Aortic smooth muscle cell (primary cell): ENCODE measurements at places on chromosomes 2 and 18. TPM values are rescaled to one million over a fixed set of nuclear protein-coding genes. Genes with fewer than 3 reads are reported as not detected.

RNF138 gene
- 16.0 and 16.5 TPM in 2 replicates for total RNA-seq

SCN9A gene
- total RNA-seq = 0.40 and 0.56 TPM in 2 replicates

CNTNAP5 gene
- not detected in 2 replicates for total RNA-seq

GALNT13 gene
- 1.6 and 1.7 TPM in 2 replicates for total RNA-seq

CHRNG gene
- not detected in 2 replicates for total RNA-seq

UPP2 gene
- not detected in 2 replicates for total RNA-seq

MAB21L4 gene
- total RNA-seq = not detected in 2 replicates

DLX1 gene
- total RNA-seq = 0.53 and 0.62 TPM in 2 replicates

POTEJ gene
- not detected in 2 replicates for total RNA-seq

KCNF1 gene
- under 0.01 TPM in 1 of 2 replicates, not detected in the other for total RNA-seq

C2orf80 gene
- total RNA-seq = not detected in 2 replicates

GAREM2 gene
- total RNA-seq = 0.53 and 0.68 TPM in 2 replicates

LINC00305 gene
- not detected in 2 replicates for total RNA-seq

VAMP5 gene
- 42.4 and 71.1 TPM in 2 replicates for total RNA-seq

ERLEC1 gene
- 146 and 163 TPM in 2 replicates for total RNA-seq

TMEM163 gene
- total RNA-seq = 0.26 and 0.81 TPM in 2 replicates

HOXD10 gene
- not detected in 2 replicates for total RNA-seq

L3MBTL4 gene
- total RNA-seq = under 0.01 TPM in 1 of 2 replicates, not detected in the other

SERPINB5 gene
- not detected in 2 replicates for total RNA-seq

OTOS gene
- total RNA-seq = not detected in 2 replicates

EVX2 gene
- total RNA-seq = not detected in 2 replicates

EPB41L3 gene
- total RNA-seq = 2.9 and 3.7 TPM in 2 replicates

SERTAD2 gene
- total RNA-seq = 8.3 and 12.8 TPM in 2 replicates

TRAPPC12 gene
- 64.2 and 72.4 TPM in 2 replicates for total RNA-seq

ARHGEF4 gene
- total RNA-seq = 1.3 and 2.8 TPM in 2 replicates

CNGA3 gene
- 0.13 TPM in 1 of 2 replicates, not detected in the other for total RNA-seq

CAPN14 gene
- total RNA-seq = 0.12 and 0.26 TPM in 2 replicates

COL6A3 gene
- total RNA-seq = 651 and 657 TPM in 2 replicates

PRSS56 gene
- total RNA-seq = not detected in 2 replicates

CDH7 gene
- not detected in 2 replicates for total RNA-seq

GPR35 gene
- 0.19 and 0.26 TPM in 2 replicates for total RNA-seq

FMNL2 gene
- 8.7 and 11.7 TPM in 2 replicates for total RNA-seq

TMEM37 gene
- 0.13 TPM in 1 of 2 replicates, not detected in the other for total RNA-seq

DTNA gene
- 14.7 and 24.2 TPM in 2 replicates for total RNA-seq

ZSWIM2 gene
- total RNA-seq = not detected in 2 replicates

FAM124B gene
- total RNA-seq = 2.1 and 3.6 TPM in 2 replicates

VIT gene
- total RNA-seq = 0.12 and 0.13 TPM in 2 replicates

FBXO36 gene
- total RNA-seq = 2.4 and 2.5 TPM in 2 replicates

TMEFF2 gene
- 0.26 and 0.31 TPM in 2 replicates for total RNA-seq

UGT1A5 gene
- total RNA-seq = not detected in 2 replicates

HOXD13 gene
- not detected in 2 replicates for total RNA-seq

SOWAHC gene
- total RNA-seq = 16.9 and 18.4 TPM in 2 replicates
